Stimulated activated naive CD4-positive, alpha-beta T cell (primary cell): ENCODE measurements at places on chromosomes 4 and X.

GRCh38 chrX:12080265-12080664, 58.0 kb upstream of the FRMPD4 start:
- DNase-seq: no peak

DNA sequence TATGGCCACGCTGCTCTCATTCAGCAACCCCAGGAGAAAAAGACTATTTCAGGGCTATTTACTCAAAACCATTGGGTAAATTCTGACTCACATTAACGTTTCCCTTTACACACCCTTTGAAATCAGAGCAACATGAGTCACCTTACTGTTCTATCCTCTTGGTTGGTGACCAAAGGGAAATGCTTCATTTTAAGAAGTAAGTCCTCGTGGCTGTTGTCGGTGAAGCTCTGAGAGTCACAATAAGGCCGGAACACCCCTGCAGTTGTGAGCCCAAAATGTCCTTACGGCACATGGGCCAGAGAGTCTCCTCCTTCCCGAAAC, 56.3 kb upstream of the SPRY1 start:
- no peak for DNase-seq

DNA sequence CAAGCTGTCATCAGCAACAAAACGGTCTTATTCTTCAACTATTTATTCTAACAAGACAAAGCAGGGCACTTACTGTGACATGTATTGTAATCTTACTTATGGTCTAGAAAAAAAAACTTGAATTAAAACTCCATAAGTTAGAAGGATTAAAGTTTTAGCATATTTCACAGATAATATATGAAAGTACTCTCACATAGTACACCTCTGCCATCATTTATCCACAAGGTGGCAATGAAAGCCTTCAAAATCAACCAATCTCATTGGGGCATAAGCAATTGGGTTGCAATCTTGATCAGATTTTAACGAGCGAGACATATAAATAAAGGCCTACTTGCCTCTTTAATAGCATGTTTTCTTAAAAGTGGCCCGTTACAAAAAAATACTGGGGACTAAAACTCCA, 1382.9 kb downstream of the FAM133A start:
- DNase-seq: no peak

- no peak for DNase-seq
Measured at GRCh38 chr4:15893962-15894361, 44.6 kb downstream of the FGFBP1 start.

DNA sequence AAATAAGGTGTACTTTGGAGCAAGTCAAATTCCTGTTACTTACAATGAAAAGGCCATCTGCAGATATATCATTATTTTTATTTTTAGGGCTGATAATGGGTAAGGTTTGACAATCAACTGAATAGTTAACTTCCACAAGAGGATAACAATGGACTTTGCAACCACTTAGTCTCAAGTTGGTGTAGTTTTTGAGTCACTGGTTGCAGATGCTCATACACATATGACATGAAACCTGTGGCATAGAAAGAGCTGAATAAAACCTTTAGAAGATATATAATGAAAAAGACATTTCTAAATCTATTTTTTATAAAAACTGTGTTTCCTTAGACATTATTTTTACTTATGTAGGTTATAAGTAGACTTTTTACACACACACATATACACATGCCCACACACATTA, 2110.9 kb downstream of the PCDH7 start:
- DNase-seq: no peak

DNA sequence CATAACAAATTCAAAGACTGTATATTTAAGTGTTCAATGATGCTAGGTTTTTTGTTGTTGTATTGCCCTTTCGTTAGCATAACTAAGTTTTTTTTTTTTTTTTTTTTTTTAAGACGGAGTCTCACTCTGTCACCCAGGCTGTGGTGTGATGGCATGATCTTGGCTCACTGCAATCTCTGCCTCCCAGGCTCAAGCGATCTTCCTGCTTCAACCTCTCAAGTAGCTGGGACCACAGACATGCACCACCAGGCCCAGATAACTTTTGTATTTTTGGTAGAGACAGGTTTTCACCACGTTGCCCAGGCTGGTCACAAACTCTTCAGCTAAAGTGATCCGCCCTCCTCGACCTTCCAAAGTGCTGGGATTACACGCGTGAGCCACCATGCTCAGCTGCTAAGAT, 7.0 kb downstream of the SH3BGRL start:
- DNase-seq: no peak

- DNase-seq: no peak
Measured at GRCh38 chrX:40383360-40383759, 197.4 kb upstream of the ATP6AP2 start.

DNA sequence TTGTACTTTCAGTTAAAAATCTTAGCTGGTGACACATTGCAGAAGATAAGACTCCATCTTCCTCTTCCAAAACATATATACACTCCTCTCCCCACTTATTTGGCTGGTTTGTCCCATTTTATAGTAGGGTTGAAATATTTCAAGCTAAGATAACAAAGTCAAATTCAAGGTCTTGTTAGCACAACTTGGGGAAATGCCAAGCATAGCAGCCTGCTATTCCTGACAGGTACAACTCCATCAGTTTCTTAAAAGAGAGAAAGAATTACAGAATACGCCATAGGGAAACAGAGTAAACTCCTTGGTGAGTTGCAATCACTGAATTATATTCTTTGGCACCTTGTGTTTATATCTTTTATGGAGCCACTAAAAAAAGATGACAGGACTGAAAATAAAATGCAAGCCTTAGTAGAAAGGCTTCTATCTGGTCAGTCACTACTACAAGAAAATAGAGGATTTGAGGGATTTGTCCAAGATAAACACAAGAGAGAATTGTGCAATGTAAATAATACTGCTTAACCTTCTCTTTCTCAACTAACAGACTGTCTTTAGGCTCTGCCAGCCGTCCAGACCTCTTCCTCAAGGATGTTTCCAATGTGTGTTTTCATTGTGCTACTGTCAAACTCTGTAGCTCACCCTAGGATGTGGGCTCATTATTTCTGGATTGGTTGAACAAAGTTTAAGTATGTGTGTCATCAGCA, 170.3 kb downstream of the VEGFC start:
- DNase-seq: no peak

DNA sequence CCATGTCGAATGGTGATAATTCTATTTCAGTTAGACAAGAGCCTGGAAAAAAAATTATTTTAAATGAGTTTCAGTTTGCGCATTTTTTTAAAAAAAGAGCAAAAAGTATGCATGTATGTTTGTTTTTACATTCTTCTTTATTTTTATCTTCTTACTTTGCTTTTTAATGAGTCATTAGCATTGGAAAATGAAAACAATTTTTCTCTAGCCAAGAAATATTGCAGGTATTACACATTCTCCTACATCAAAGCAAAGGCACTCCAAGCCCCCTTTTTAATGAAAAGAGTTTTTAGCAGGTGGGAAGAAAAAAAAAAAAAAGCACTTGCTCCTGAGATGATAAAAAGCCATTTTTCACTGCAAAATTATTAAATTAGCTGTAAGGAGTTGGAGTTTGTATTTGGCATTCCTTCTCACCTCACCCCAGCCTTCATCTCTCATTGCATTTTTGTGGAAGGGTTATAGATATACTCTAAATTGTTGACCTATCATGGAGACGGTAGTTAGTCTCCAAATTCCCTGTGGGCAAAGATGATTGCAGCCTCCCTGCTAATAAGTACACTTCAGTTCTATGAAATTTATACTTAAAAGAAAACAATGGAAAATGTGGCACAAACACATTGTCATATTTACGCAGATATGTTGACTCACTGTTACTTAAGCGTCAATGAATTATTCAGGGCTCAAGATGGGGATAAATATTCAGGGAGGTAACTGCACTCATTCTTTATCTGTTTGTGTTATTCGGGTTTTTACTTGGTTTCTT, 43.8 kb downstream of the PALLD start:
- no peak for DNase-seq

- DNase-seq: no peak
Measured at GRCh38 chr4:24763631-24764297, 31.6 kb upstream of the SOD3 start.

- no peak for DNase-seq
Measured at GRCh38 chrX:54534271-54534670, 4.3 kb downstream of the GNL3L start.

DNA sequence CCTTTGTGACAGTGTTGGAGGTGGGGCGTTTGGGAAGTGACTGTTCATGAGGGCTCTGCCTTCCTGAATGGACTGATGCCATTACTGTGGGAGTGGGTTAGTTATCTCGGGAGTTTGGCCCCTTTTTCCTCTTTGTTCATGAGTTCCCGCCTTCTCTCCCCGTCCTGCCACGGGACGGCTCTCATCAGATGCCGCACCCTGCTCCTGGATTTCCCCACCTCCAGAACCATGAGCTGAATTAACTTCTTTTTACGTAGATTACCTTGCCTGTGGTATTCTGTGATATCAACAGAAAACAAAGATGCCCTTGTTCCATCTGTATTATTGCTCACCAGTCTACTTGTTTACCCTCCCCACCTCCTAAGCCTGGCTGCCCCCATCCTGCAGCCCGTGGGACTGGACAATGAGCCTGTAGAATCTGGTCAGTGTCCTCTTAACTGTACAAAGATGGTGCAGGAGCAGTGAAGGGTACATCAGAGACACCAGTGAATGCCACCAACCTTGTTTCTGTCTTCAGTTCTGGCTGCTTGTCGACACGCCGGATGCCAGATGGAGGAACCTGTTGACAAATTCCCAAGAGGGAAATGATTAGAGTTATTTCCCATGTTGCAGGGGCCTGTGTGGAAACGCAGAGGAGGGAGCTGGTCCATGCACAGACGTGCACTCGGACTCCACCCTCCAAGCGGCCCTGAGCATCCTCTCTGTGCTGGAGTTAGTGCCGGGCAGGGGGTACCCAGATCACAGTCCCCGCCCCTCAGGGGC, 104.7 kb downstream of the ABLIM2 start:
- no peak for DNase-seq

DNA sequence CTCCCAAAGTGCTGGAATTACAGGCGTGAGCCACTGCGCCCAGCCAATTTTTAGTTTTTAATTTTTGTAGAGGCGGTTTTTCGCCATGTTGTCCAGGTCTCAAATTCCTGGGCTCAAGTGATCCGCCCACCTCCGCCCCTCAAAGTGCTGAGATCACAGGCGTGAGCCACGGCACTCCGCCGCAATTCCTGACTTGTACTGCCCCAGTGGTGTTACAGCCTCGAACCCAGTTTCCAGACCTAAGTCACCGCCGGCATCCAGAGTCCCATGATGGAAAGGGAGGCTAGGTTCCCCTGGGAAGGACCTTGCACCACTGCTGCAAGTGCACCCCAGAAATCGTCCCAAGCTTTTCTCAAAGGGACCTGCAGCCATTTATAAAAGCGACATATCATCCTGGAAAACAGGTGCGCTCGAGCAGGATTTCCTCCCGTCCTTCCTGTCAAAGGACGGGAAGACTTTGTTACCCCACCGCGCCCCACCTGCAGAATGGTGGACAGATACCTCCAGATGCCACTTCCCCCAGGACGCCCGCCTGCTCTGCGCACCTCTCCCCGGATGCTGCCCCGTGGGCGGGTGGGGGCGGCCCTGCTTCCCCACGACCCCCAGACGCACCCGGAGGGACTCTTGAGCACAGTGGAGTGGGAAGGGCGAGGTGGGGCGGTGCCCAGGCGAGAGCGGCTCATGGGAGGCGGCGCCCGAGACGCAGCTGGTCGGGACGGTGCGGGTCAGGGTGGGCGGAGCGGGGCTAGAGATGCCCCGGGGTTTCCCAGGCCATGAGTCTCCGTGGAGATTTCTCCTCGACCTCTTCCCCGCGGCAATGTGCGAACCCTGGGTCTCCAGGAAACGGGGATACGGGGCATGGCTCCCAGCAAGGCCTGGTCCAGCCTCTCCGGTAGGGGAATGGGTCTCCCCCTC, 947 bp upstream of the RPL10 start:
- DNase-seq: no peak

DNA sequence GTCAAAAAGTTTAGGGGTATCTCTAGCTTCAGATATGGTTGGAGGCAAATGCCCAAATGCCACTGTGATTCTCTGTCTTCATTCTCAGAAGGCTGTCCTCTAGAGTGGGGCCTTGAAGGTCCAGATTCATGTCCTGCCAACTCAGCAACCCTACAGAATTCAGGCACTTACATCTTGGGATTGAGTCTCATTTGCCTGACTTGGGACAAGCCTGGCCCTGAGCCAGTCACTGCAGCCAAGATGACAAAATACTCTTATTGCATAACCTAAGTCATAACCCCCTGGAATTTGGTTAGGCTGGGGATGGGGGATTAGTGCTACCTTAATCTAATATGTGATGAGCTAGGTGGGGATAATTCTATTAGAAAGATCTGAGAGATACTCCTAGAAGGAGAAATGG, 100.5 kb downstream of the AREG start:
- no peak for DNase-seq

GRCh38 chrX:31154946-31155345, 83.1 kb upstream of the FTHL17 start:
- no peak for DNase-seq

DNA sequence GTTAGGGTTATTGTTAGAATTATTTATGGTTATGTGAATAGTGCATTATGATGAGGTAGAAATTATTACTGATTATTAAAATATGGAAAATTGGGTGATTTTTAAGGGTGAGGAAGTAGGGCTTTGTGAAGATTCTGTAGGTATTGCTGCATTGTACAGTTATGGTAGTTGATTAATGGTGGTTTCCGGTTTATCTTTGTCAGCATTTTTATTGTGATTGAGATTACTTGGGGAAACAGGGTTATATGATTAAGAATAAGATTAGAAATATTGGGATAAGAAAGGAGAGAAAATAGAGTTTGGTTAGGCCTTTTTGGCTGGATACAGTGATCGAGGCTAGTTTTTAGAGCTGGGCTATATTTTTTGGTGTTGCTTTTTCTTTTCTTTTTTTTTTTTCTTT, 8.6 kb upstream of the IGBP1 start:
- DNase-seq: no peak

DNA sequence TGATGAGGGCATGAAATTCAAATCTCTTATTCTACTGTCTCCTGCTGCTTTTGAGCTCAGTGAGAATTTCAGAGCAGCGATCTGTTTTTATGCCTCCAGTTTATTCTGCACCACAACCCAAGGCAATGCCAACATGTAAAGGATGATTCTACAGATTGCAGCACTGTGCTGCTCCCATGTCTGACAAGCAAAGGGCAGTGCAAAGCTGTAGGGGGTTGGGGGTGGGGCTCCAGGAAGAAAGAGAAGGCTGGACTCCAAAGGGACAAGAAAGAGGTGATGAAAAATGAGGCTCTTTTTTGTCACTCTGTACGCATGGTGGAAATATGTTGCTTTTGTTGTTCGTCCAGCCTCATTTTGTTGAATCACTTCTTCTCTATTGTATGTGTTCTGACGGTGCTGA, 254.6 kb downstream of the STIM2 start:
- DNase-seq: no peak

DNA sequence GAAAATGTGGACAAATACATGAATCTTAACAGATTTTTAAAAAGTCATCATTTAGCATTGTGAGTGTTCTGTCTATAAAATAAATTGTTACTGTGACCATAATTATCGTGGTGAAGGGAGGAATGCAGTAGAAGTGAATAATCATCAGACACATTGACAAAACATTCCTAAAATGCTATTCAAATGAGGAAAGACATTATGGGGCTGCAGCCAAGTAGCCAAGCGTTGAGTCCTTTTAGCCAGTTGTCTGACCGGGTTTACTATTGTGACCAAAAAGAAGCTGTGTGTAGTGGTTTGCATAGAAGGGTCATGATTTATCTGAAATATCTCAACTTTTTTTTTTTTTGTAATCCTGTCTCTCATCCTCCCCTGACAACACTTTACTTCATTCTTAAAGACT, 19.5 kb downstream of the WWC2 start:
- no peak for DNase-seq

GRCh38 chr4:150244600-150244999, 166.4 kb downstream of the DCLK2 start:
- no peak for DNase-seq
